ENCODE measurements at places on chromosomes 7 and 10.

- no peak for DNase-seq
Measured at GRCh38 chr7:114988755-114989375, 67.0 kb downstream of the MDFIC start.

GRCh38 chr10:1394155-1394912 is 338.1 kb downstream of the WDR37 start:
- DNase-seq = no peak

- DNase-seq = no peak
Measured at GRCh38 chr7:23332910-23333612, 33.9 kb downstream of the MALSU1 start.

GRCh38 chr7:134515569-134516468 is 11.5 kb upstream of the AKR1B10 start:
- DNase-seq = no peak

DNA sequence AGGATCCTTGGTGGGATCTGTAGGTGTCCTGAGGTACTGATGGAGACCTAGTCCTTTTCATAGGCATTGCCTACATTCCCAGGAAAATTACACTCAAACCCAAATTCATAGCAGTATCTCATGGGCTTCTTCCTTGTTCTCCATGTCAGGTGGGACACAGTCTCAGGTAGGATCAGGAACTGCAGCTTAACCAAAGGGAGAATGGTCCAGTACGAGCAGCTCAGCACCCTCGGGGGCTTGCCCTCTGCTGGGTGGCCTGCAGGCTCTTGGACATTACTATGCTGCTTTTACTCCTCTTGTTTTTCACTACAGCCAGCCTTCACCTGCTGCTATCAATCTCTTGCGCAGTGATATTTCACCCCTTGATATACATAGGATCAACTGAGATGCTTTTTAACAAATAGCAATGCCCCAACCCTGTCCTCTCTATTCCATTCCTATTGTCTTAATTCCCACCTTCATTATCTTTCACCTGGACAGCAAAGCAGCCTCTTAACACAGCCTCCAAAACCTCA is 28.6 kb downstream of the PLA2G12B start:
- no peak for DNase-seq

DNA sequence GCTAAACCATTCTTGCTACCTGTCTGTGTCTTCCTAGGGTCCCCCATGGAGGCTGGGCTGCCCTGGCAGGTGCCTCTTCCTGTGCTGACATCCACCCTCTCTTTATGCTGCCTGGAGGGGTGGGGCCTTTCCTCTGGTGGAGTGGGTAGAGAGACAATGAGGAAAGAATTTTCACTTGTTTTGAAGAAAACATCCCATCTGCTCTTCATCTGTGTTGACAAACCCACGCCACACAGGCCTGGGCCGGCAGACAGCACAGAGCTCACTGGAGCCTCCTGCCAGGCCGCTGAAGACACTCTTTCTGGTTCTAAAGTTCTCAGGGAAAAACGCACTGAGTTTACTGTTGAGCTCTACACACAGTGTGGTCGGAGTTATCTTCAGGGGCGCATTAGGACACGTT is 328.2 kb downstream of the GLRX3 start:
- DNase-seq = no peak

- no peak for DNase-seq
Measured at GRCh38 chr10:114624951-114625780, 32.9 kb downstream of the ABLIM1 start.

DNA sequence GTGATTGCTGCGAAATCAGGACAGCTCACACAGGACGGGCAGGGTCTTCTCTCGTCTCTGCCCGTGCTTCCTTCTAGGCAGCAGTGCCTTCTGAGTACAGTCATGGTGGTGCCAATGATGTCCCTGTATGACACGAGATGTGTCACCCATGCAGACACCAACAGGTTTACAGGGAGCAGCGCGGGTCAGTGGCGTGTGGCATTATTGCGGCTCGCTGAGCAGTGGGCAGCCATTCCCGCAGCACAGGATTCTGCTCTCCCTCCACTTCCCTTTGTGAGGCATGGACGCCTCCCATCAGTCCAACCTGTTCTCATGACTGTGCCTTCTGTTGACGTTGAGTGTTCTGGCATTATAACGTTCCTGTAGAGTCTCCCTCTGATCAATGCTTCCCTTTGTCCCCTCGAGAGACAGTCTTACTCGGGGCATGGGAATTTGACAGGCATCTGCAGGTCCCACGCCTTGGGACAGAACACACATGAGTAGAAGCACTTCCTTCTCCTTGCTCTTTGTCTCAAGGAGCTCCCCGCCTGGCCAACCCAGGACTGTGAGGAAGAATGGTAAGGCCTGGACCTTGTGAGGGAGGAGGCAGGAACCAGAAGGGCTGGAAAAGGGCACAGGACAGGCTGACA is 219.5 kb downstream of the PAXIP1 start:
- DNase-seq = no peak

DNA sequence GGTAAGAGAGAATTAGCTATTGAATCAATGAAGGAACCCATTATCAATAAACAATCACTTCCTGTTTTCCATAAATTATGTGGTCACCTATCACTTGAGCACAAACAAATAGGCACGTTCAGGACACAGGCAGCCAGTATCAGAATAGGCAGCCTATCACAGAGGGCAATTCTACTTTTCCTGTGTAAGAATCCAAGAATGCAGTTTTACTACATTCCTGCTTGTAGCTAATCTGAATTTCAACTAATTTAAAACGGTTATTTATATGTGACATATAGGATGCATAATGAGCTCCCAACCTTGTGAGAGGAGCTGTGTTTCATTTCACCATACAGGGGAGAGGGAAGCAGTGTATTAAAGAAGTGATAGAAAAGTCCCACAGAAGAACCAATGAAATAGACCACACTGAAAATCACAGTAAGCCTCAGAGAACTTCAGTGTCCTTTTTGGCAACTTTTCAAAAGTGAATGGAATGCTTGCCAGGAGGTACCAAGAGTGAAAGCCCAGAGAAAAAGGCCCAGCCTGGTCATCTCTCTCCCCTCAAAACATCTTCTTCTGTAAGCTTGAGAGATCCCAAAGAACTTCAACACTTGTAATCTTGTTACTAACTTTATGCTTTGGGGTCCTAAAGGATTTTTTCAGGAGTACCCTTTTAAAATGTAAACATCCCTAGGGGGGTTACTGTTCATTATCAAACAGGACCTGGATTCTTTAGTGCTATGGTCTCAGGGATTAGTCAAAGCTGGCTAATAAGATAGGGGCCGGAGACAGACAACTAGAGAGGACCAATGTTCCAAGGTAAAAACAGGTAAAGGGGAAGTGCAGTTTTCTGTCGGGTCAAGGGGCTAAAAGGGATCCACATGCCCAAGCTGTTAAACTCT is 1.3 kb downstream of the IMMP2L start:
- no peak for DNase-seq

DNA sequence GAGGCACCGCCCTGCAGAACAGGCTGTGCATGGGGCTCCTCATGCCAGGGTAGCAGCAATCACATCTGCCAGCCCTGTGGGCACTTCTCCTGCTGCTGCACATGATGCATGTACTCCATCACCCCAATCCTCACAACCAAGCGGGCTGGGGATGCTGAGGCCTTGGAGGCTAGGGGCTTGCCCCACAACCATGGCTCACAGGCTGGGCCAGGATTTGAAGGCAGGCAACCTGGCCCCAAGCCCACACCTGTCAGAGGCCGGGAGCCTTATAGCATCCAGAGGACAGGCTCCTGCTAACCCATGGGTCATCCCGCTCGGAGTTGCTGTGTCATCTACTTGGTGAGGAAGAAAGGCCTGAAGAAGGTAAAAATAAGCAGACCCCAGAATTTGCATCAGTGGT is 2.2 kb downstream of the POLM start:
- no peak for DNase-seq

DNA sequence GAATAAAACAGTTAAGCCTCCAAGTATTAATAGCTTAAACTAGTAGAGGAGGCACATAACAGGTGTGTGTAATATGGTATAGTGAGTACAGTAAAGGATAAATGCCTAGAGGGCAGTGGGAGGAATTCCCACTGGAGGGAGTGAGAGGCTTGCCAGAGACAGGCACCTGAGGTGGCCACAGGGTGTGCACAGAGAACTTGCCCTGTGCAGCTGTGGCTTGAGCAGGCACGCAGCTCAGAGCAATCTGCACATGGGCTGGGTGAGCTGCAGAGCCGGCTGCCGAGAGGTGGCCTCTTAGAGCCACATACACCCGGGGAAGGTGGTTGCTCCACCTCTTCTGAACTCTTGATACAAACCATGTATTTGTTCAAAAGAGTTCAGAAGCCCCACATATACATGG is 237.1 kb downstream of the COBL start:
- no peak for DNase-seq

DNA sequence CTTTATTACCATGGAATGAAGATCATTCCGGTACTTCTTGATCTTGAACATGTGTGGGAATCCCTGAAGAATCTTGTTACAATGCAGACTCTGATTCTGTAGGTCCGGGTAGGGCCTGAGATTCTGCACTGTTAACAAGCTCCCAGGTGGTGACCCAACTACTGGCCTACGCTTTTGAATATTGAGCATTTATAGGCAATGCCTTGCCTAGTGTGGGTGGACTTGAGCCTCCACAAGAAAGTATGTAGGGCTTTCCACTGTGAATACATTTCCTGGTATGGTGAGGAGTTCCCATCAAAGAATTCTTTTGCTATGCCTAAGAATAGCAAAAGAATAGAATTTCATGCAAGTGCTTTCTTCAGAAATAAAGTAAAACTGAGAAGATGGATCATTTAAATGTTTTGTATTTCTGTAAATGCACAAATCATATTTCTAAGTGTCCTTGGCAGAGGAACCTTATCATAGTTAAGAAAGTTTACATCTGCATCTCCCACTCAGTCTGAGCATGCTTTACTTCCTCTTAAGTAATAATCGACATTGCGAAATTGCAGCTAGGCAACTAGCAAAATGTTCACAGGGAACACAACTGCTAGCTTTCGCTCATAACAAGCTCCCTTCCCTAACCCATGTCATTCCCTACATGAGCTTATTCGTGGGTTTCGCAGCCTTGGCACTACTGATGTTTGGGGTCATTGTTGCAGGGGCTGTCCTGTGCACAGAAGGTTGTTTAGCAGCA is 71.4 kb downstream of the AHR start:
- DNase-seq = no peak

- no peak for DNase-seq
Measured at GRCh38 chr7:120259386-120259785, 13.6 kb upstream of the KCND2 start.

GRCh38 chr7:74429153-74429747 is 24.5 kb upstream of the GTF2IRD1 start:
- DNase-seq = no peak

DNA sequence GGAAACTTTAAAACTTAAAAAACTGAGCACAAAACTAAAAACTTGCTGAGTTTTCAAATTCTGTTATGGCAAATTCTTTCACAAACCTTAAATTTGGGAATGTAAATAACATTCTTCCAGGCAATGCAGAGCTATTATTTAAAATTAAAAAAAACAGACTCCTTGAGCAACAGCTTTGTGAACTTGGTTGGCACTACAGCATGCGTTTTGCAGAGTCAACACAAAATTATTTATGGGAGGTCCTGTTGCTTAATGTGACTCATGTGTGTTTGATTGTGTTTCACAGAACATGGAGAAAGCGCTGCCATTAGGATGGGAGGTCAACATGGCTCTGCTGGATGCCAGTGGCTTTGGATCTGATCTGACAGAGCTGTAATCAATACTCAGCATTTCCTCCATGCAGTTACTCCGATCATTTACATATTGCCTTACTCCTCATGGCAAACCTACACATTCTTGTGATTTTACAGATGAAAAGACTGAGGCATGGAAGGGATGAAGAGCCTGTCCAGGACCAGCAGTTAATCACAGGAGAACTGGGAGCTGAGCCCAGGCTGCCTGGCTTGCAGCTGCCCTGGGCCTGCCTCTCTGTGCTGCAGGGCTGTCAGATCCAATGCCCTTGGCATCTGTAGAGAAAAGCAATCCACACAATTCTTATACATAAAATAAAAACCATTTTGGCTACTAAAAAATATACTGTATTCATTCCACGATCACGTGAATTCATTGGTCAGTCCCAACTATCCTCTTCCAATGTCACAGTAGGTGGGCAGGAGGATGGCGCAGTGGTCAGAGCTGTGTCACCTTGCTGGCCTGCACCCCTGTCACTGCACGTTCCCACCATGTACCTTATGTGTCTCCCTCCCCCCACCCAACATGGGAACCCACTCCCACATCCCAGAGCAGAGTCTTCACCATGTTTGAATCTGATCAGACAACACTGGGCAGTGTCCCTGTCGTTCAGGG is 200.9 kb downstream of the CXCL12 start:
- DNase-seq = no peak

DNA sequence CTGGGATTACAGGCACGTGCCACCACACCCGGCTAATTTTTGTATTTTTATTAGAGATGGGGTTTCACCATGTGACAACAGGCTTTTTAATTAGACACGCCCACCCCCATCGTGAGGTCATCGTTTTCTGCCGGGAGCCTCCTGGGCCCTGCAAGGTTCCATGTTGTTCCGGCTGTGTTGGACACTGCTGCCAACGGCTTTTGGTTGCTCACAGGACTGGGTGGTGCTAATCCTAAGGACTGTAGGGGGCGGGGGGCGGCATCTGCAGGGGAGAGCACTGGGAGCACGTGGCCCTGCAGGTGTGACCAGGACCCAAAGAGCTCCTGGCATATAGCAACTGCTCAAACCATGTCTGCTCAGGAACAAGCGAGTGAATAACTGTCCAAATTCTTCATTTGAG is 29.5 kb upstream of the INSIG1 start:
- DNase-seq = no peak

- DNase-seq = no peak
Measured at GRCh38 chr7:141158561-141158960, 84.7 kb downstream of the TMEM178B start.

- DNase-seq = no peak
Measured at GRCh38 chr10:61547297-61547696, 94.1 kb upstream of the TMEM26 start.

DNA sequence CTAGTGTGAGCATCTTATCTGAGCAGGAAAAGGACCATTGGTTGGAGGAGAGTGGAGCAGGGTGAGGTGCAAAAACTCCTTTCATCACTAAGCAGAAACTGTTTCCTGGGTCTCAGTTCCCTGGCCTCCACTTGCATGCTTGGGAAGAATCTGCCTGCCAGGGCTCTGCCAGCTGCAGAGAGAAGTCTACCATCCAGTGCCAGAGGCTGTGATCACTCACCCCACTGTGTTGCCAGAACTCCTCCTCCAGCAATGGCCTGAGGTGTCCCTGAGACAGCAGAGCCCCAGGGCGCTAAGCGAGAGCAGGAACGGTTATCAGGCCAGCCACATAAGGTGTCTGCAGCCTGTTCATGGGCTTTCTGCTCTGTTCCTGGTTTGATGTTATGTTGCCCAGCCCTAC is 991.4 kb downstream of the CCSER2 start:
- no peak for DNase-seq

- DNase-seq = peak; percentile 20
Measured at GRCh38 chr7:155533827-155534690, 12.3 kb downstream of the CNPY1 start.

- no peak for DNase-seq
Measured at GRCh38 chr7:15905251-15906040, 219.0 kb upstream of the MEOX2 start.

DNA sequence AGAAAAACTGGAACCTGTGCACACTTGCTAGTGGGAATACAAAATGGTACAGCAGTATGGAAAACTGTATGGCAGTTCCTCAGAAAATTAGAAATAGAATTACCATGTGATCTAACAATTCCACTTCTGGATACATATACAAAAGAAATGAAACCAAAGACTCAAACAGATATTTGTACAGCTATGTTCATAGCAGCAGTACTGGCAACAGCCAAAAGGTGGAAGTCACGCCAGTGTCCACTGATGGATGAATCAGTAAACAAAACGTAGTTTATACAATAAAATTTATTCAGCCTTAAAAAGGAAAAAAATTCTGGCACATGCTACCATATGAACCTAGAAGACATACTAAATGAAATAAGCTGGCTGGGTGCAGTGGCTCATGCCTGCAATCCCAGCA is 23.0 kb downstream of the IDE start:
- DNase-seq = no peak
